Progenitor cell of endocrine pancreas (in vitro differentiated cells): ENCODE measurements at places on chromosomes 1 and 21. TPM values are rescaled to one million over a fixed set of nuclear protein-coding genes. Genes with fewer than 3 reads are reported as not detected.
A peak's percentile ranks its signal among the peaks of the same experiment; 100 is the strongest.

DNA sequence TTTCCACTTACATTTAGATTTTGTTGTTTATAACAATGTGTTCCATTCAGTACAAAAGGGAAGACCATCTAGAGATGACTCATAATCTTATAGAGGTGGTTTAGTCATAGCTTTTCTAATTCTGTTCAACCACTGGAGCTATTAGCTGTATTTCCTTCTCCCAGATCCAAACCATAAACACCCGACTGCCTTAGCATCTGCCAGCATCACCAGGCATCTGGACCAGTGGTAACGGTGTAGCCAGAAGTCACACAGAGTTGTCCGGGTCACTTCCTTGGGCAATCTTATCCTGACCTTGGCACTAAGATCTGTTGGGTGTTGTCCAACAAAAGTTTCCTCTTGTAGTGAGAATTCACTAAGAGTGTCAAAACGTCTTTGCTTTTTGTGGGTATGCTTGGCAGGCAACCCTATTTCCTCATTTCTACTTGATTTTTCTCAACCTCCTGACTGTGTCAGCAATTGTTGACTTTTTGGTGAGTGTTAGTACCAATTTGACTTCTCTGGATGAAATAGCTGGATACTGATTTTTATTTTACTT is 372.1 kb upstream of the B3GALT2 start:
- peaks cover 2% of the 10 kb centered on the region for H3K4me1 ChIP-seq
- H3K27ac ChIP-seq = no peak overlapping the region
- H3K27me3 ChIP-seq = no peaks in the 10 kb centered on the region
- no peak for DNase-seq

- peaks cover 5% of the 10 kb centered on the region for H3K4me1 ChIP-seq
- H3K27ac ChIP-seq = no peak overlapping the region
- no peaks in the 10 kb centered on the region for H3K27me3 ChIP-seq
- H3K4me3 ChIP-seq = no peak overlapping the region
- DNase-seq = no peak
Observed at GRCh38 chr1:109976762-109977161, 7.8 kb upstream of the AHCYL1 start.

RXFP4 gene
- total RNA-seq = not detected in 2 replicates

DNA sequence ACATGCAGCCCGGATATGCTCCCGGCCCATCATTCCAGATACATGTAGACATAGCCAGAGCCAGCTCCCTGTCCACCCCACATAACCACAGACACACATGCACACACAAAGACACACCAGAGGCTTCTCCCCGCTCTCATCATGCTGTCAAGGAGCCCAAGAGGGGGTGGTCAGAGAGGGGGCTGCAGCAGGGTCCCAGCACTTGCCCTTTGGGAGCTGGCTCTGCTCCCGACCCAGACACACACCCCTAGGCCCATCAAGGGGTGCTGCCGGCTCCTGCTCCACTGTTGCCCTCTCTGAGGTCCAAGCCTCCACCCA is 2.6 kb downstream of the PTAFR start:
- H3K27ac ChIP-seq = no peak overlapping the region
- no peaks in the 10 kb centered on the region for H3K36me3 ChIP-seq
- DNase-seq = no peak
- H3K4me1 ChIP-seq = peaks cover 9% of the 10 kb centered on the region
- peaks cover 10% of the 10 kb centered on the region for H3K27me3 ChIP-seq

SYCP1 gene
- total RNA-seq = not detected in 2 replicates

GRCh38 chr1:200072636-200073285 is 45.3 kb downstream of the NR5A2 start:
- peaks cover 5% of the 10 kb centered on the region for H3K36me3 ChIP-seq
- H3K27me3 ChIP-seq = no peaks in the 10 kb centered on the region
- H3K27ac ChIP-seq = no peak overlapping the region
- peaks cover 28% of the 10 kb centered on the region for H3K4me1 ChIP-seq

GRCh38 chr21:32389337-32390015 is 3.3 kb downstream of the URB1 start:
- H3K4me3 ChIP-seq = no peak overlapping the region
- DNase-seq = no peak
- peaks cover 6% of the 10 kb centered on the region for H3K27me3 ChIP-seq

DNA sequence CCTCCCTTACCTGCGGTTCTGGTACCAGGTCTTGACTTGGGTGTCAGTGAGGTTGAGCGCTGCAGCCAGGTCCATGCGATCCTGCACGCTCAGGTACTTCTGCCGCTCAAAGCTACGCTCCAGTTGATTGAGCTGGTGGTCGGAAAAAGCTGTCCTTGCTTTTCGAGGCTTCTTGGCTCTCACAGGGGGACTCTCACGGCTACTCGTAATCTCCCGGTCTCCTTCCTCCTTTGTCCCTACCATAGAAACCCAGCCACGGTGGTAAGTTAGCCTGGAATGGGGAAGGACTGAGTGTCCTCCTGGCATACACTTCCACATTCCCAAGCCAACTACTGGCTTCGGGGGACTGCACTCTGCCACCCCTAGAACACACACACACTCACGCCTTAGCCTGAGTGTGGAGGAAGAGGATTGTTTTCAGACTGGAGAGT is 2.6 kb downstream of the BARHL2 start:
- no peak for DNase-seq
- H3K4me1 ChIP-seq = peaks cover 11% of the 10 kb centered on the region
- H3K4me3 ChIP-seq = no peak overlapping the region
- H3K36me3 ChIP-seq = no peaks in the 10 kb centered on the region

DNA sequence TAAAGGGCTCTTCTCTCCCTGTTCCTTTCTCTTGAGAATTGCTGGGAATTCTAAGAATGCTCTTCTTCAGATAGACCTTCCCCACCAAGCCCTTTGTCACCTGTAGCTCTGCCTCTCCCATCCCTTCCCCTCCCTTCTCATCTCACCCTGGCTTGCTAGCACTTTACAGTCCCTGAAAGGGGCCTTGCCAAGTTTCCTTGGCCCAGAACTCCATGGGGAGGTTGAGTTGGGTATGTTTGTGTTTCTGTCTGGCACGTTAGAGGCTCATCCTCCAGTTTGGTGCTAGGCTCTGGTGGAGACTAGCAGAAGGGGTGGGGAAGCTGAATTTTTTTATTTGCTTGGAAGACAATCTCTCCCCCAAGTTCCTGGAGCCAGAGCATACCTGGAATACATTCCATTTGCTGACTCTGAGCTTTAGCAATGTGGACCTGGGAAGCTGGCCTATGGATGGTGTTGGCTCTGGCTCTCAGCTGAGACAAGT is 4.9 kb downstream of the CGN start:
- H3K27ac ChIP-seq = peak overlapping the region; percentile 94
- peaks cover 37% of the 10 kb centered on the region for H3K4me1 ChIP-seq
- no peaks in the 10 kb centered on the region for H3K27me3 ChIP-seq
- no peak overlapping the region for H3K4me3 ChIP-seq

DNA sequence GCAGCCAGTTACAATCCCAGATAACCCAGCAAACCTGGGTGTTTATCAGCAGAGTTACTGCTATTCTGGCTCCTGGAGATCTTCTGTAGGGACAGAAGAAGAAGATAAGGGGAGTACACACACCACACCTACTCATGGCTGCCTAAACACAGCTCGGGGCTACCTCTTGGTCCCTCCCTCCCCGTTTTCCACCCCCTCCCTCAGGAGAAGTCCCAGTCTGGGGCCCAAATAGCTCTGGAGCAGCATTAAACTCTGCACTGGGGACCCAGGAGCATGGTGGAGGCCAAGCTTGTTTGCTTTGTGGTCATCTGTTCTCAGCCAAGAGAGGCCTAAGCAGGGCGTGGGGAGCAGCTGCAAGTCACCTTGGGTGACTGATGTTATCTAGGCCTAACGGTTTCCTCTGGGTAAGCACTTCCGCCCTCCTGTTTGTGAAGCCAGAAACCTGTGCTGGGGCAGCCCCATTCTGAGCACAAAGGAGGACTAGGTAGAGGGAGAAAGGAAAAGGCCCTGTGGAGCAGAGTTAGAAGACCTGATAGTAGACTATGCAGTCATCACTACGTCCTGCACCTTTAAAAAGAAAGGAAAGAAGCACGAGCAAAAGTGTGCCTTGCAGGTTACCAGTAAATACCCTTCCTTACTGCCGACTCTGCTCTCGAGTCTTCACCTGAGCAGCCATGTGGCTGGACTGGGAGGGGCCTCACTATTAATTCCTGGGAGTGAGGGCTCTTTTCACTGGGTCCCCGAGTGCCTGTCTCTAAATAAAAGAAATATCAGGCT is 2.0 kb upstream of the RCSD1 start:
- no peak overlapping the region for H3K27ac ChIP-seq

IQGAP3 gene
- 29.6 and 32.4 TPM in 2 replicates for total RNA-seq

DNA sequence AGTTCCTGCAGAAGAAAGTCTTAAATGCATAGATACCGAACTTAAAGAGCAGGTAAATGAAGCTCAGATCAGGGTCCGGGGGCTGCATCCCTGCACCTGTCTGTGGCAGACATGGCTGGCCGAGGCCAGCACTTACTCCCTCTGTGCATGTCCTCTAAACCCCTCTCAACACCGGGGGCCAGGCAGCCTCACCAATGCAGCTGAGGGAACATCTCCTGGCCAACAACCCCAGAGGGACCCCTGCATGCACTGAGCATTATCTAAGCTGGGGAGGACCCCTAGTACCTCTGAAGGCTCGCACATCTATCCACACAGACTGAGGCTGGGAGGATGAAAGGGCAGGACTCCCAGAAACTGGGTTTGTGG is 18.4 kb downstream of the TTC34 start:
- DNase-seq = peak; percentile 6
- no peaks in the 10 kb centered on the region for H3K4me1 ChIP-seq
- no peaks in the 10 kb centered on the region for H3K27me3 ChIP-seq
- peaks cover 3% of the 10 kb centered on the region for H3K36me3 ChIP-seq
- no peak overlapping the region for H3K27ac ChIP-seq
- no peak overlapping the region for H3K4me3 ChIP-seq

DNA sequence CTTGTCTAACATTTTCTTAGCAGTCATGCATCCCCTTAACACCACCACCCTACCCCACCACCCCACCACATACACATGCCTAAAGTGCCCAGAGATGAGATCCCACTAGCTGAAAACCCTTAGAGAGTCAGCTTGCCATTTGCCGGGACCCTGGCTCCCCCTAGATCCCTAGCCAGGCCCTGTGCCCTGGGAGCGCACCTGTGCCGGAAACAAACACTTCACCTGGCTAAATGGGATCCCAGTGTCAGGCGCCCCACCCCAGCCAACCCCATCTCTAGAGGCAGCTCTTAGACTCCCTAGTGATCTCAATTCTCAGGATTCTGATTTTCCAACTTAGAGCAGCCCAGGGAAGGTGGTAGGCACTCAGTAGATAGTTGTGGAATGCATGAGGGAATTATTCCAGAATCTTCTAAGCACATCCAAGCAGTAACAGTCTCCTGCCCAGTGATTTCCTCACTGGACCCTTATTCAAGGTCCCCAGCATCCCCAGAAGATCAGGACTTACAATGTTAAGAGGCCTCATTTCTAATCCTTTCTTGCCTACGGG is 105.2 kb downstream of the LAMC2 start:
- no peaks in the 10 kb centered on the region for H3K36me3 ChIP-seq
- no peak for DNase-seq
- no peak overlapping the region for H3K27ac ChIP-seq
- peaks cover 6% of the 10 kb centered on the region for H3K4me1 ChIP-seq
- H3K4me3 ChIP-seq = no peak overlapping the region

DNA sequence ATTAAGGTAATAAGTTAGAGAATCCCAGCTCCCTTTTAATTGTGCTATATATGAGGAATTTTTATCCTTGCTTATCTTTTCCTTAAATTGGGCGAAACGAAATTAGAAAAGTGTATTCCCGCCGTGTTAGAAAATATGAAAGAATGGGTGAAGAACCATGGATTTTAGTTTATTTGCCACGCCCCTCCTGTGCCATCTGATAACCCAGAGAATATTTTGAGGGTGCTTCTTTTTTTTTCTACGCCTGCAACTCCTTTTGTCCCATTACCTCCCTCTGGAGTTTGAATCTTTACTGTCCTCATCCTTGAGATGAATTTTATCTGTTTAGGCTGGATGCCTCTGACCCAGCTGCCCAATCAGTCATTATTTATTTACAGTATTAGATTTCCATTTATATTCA is 1.6 kb downstream of the TLCD4 start:
- peak overlapping the region; percentile 95 for H3K27ac ChIP-seq
- peaks cover 59% of the 10 kb centered on the region for H3K4me1 ChIP-seq
- no peak for DNase-seq
- H3K27me3 ChIP-seq = no peaks in the 10 kb centered on the region
- no peaks in the 10 kb centered on the region for H3K36me3 ChIP-seq
- H3K4me3 ChIP-seq = peak overlapping the region; percentile 93

CCDC185 gene
- not detected in 2 replicates for total RNA-seq

- H3K4me3 ChIP-seq = no peak overlapping the region
- peaks cover 37% of the 10 kb centered on the region for H3K27me3 ChIP-seq
- no peak overlapping the region for H3K27ac ChIP-seq
- H3K4me1 ChIP-seq = no peaks in the 10 kb centered on the region
Observed at GRCh38 chr1:30774550-30775432, 17.2 kb upstream of the LAPTM5 start.

DNA sequence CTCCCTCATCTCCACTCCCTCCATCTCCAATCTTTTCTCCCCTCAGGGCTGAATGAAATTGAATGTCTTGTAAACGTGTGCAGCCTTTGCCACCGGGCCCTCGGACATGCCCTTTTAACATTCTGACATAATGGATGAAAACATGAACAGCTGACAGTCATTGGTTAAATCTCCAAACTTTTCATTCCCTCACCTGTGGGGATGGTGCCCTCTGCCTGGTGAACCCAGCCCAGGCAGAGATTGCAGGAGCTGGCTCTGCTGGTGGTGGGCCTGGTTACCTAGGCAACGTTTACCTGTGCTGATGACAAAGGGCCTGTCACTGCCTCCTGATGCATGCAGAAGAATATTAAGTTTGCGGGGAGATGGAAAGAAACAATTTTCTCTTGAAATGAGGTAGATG is 21.3 kb downstream of the ST6GALNAC3 start:
- H3K27ac ChIP-seq = no peak overlapping the region
- no peak for DNase-seq
- peaks cover 4% of the 10 kb centered on the region for H3K4me1 ChIP-seq

- no peaks in the 10 kb centered on the region for H3K27me3 ChIP-seq
- H3K4me1 ChIP-seq = peaks cover 4% of the 10 kb centered on the region
- H3K27ac ChIP-seq = no peak overlapping the region
- peaks cover 17% of the 10 kb centered on the region for H3K36me3 ChIP-seq
Observed at GRCh38 chr1:7989762-7990428, 28.4 kb downstream of the PARK7 start.

- H3K4me3 ChIP-seq = no peak overlapping the region
- H3K27ac ChIP-seq = no peak overlapping the region
- peak; percentile 74 for DNase-seq
Observed at GRCh38 chr1:204837440-204838084, 33.1 kb upstream of the NFASC start.

- no peak overlapping the region for H3K27ac ChIP-seq
- peaks cover 1% of the 10 kb centered on the region for H3K36me3 ChIP-seq
- no peaks in the 10 kb centered on the region for H3K27me3 ChIP-seq
- no peak for DNase-seq
- H3K4me1 ChIP-seq = no peaks in the 10 kb centered on the region
Observed at GRCh38 chr1:83849191-83850061, 149.5 kb downstream of the TTLL7 start.

CRNN gene
- not detected in 2 replicates for total RNA-seq
